Activated CD8-positive, alpha-beta memory T cell treated with anti-CD3 and anti-CD28 coated beads for 4 hours (primary cell): ENCODE measurements at places on chromosomes 16 and 17.

- DNase-seq = no peak
Measured at GRCh38 chr17:6536053-6536452, 20.3 kb downstream of the PITPNM3 start.

- no peak for DNase-seq
Measured at GRCh38 chr16:50947826-50948225, 203.2 kb downstream of the SALL1 start.

DNA sequence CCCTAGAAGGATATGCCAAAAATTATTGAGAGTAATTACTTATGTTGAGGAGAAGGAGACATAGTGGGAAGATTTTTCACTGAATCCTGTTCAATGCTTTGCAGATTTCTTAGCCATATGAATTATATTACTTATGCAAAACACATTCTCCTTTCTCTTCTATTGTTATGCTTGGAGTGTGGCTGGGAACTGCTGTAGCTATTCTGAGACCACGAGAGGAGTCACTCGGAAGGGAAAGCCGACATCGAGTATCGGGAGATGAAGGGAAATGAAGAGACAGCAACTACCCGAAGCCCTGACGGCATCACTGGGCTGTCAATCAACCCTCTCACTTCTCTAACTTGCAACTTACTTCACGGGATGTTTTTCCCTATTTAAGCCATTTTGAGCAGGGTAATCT lies 39.6 kb downstream of the STX8 start:
- DNase-seq = no peak

DNA sequence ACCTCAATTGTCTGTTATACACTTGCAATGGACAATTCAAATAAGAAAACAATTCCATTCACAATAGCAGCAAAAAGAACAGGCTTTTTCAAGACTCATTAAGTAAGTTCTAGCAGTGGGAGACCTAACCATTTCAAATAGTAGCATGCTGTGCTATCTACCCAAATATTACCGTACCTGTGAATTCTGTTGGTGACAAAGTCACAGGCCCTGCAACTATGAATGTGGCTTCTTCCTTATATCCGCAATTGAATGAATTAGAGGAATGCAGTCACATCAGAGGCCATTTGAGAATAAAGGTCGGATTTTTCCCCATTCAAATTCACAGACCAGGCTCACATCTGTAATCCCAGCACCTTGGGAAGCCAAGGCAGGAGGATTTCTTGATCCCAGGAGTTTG lies 800 bp upstream of the NME4 start:
- DNase-seq = no peak

DNA sequence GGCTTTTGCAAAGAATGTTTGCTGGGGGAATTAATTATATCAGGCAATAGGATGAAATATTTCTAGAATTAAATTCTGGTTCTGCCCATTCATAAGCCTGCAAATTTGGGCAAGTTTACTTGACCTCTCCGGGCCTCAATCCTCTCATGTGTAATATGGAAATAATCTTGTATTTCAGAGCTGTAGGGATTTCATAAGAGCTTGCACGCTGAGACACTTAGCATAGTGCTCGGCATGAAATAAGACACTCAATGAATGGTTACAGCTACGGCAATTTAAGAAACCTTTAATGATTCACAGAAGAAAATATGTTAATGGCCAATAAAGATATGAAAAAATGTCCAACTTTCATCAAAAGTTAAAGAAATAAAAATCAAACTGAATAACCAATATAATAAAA lies 40.6 kb upstream of the PITPNM3 start:
- no peak for DNase-seq

DNA sequence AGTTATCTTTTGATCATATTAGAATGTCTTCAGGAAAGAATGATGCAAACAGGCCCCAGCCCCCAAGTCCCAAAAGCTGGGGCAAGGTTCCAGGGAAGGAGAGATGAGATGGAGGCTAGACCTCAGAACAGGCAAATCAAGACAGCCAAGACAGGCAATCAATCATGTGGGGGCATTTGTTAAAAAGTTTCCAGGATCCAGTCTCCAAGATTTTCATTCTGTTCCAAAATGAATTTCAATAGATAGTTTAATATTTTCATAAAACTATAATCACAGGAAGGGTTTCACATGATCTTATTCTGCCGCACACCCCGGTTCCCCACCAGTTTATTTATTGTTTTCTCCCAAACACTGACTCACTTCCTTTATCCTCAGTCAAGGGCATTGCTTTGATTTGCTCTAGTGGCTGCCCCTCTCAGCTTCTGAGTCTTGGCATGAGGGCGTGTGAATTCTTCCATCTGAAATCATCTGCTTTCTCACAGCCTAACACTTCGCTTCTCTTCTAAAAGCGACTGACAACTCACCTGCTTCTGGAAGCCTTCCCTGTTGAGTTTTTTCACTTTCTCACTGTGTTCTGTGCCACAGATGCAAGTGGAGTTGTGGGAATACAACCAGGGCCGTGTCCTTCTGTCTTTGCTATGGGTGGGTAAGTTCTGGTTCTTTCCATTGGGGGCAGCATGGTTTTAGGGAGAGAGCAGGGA lies 12.2 kb upstream of the TERF2 start:
- DNase-seq = no peak
